ENCODE measurements at places on chromosomes 11 and 22.

- DNase-seq: no peak
Observed at GRCh38 chr22:24305260-24305692, 34.6 kb downstream of the SPECC1L start.

GRCh38 chr11:59560290-59560701 lies 49.0 kb downstream of the OR4D9 start:
- peak; percentile 68 for DNase-seq

DNA sequence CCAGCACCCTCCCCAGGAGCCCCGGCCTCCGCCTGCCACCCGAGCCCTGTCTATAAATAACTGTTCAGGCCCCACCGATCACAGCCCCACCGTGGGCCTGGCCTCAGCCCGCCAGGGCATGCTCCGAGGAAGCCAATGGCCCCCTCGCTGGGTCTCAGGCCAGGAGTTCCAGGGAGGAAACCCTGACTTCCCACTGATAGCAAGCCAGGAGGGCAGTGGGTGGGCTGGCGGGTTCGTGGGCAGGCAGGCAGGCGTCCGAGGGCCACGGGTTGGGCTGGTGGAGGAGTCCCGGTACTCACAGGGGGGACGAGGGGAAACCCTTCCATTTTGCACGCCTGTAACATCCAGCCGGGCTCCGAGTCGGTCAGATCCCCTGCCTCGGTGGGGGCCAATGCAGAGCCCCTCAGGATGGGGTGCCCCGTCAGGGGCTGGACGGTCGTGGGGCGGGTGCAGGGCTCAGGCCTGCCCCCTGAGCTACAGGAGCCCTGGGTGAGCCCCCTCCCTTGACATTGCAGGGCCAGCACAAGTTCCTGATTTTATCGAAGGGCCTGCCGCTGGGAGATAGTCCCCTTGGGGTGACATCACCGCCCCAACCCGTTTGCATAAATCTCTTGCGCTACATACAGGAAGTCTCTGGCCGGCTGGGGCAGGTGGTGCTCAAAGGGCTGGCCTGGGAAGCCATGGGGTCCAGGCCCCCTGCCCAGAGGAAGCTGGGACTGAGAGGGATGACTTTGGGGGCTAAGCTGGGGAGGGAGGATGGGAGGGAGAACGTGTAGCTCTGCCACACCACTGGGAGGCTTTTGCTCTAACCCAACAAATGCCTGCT lies at the start of gene SPI1:
Gene SPI1 (minus strand): TSS at position 538 of the 826 bp plus-strand sequence. CDS start 194 bp downstream, at position 344.
- no peak for DNase-seq

DNA sequence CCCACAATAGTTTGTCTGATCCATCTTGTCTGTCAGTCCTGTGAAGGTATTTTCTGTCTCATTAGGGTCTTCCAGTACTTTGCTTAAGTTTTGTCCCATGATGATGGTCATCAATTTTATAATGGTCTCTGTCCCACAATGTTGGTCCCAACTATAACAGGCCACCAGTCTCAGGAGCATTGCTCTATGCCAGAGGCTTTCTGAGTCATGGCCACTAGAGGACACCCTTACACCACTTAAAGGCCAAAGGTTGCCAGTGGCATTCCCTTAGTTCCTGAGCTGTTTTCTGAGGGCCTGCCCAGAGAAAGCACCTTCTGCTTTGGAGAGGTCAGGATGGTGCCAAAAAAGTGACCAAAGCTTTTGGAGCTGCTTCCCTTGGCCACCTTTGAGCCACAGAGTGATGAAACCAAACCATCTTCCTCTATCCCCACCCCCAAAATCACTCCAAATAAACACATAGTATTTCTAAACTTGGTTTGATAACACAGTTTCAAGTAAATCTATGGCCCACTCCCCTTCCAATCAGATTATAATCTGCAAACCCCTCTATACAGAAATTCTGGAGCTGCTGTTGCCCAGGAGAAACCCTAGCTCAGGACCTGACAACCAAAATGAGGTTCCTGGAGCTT lies 19.3 kb downstream of the EIF3F start:
- no peak for DNase-seq

DNA sequence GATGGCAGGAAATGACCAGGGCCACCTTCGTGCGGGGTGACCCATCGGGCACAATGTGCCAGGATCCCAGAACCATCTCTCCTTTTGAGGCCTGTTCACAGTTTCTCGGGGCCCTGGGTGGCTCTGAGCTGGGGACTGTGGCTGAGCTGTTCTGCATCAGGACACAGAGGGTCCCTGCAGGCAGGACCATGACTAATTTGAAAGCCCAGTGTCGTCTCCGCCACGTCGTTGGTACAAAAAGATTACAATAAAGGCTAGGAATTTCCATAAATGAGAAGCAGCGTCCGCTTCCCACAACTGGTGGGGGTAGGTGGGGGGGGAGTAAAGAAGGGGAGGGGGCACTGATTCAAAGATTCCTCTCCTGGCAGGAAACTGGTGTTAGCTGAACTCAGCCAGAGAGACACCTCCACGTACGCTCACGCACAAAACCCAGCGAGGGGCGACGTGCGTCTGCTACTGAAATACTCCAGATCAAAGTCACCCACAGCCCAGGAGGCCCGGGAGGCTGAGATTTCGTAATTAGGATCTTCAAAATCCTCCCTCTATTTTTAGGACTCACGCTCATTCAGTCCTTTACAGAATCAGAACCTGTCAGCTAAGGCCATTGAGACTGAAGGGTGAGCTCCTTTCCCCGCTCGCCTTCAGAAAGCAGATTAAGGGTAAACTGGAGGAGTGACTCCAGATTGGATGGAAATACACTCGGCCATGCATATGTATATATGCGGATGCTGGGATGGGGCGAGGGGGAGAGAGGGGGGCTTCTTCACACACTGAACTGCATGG lies 11.0 kb downstream of the MN1 start:
- DNase-seq: no peak

GRCh38 chr11:43950311-43950855 lies 7.9 kb downstream of the C11orf96 start:
- no peak for DNase-seq

DNA sequence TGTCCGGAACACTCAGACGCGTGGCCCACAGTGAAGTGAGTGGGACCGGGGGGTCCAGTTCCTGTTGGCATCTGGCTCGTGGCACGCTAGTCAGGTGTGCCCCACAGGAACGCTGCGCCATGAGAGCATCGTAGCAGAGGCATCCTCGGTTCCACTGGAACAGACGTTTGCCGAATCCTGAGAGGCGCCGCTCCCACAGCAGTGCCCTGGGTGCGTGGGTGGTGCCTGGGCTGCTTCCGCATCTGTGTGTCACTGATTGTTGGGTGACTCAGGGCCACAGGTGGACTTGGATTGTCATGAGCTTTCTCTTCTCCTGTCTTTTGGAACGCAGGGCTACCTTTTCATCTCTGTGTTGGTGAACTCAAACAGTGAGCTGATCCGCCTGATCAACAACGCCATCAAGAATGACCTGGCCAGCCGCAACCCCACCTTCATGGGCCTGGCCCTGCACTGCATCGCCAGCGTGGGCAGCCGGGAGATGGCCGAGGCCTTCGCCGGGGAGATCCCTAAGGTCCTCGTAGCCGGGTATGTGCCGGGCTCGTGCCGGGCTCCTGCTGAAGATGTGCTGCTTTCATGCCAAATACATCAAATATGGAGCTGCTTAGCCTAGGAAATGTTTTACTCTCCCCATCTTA lies 46.2 kb downstream of the AP2A2 start:
- DNase-seq: no peak

DNA sequence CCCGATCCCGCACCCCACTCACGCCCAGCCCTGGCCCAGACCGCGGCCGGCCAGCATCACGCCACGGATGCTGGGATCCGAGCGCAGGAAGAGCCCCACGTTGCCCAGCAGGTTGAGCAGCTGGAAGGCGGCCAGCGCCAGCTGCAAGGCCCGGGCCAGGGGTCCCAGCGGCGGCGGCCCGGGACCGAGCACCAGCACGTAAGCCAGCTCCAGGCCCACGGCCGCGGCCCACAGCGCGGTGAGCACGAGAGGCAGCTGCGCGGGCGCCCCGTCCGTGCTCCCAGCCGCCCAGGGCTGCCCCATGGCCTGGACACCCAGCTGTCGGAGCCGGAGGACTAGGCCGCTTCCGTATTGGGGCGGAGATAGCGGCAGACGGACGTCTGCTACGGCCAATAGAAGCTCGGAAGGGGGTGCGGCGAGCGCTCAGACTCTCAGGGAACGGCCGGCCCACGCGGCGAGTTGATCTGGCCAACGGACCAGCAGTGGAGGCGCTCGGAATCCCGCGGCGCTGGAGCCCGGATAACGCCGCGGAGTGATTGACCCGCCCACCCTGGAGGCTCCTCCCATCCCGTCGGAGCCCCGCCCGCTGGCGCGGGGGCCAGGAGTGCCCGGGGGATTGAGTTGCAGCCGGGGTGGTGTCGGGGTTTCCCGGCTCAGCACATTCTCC lies at the start of gene ZDHHC24:
Gene ZDHHC24 (minus strand): TSS at position 348 of the 667 bp plus-strand sequence. CDS start 45 bp downstream, at position 303.
- DNase-seq: peak; percentile 92

- no peak for DNase-seq
Observed at GRCh38 chr22:50704510-50705218, 32.0 kb downstream of the SHANK3 start.

DNA sequence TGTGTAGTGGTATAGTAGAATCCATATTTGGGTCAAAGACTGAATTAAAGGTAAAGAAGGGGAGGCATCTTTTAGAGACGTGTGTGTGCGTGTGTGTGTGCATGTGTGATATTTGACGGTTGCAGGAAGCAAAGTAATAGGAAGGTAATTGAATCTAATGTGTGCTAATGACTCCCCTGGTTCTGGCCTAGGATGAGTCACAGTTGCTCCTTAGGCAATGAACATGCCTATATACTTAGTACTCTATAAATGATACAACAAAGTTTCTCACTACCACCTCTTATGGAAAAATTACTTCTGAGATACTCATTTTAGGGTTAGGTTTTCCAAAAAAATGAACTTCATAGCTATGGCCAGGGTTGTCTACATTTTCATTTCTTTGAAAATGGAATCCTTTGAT lies 409.6 kb downstream of the GUCY1A2 start:
- DNase-seq: no peak

- DNase-seq: no peak
Observed at GRCh38 chr11:125063429-125064043, 431 bp downstream of the SLC37A2 start.

- no peak for DNase-seq
Observed at GRCh38 chr11:64071849-64072248, 36.1 kb downstream of the FLRT1 start.

DNA sequence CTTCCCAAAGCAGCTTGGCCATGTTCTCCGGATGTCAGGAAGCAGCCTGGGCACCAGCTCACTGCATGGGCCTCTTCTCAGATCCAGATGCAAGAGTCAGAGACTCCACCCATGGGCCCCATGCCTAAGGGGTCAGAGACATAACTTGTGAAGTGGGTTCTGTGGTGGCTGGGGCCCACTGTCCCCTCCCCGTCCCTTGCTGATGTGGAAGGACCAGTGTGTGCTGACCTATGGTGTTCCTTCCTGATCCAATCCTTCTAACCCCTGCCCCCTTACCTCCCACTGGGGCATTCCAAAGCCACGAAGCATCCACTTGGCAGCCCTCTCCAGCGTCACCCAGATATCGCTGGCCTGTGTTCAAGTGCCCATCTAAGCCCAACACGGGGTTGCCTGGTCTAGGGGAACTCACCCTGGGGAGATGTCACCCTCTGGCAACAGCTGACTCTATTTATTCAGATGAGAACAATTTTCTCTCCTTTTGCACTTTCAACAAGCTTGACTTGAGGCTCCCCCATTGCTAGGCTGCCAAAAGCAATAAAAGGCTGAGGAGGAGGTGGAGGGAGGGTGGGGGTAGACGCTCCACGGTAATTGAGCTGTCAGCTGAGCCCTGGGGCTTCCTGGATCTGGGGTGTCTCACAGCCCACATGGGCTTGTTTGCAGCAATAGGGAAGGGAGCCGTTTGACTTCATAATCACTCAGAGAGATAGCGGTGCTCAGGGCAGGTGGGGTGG lies 158.5 kb downstream of the ADAMTS15 start:
- DNase-seq: no peak

DNA sequence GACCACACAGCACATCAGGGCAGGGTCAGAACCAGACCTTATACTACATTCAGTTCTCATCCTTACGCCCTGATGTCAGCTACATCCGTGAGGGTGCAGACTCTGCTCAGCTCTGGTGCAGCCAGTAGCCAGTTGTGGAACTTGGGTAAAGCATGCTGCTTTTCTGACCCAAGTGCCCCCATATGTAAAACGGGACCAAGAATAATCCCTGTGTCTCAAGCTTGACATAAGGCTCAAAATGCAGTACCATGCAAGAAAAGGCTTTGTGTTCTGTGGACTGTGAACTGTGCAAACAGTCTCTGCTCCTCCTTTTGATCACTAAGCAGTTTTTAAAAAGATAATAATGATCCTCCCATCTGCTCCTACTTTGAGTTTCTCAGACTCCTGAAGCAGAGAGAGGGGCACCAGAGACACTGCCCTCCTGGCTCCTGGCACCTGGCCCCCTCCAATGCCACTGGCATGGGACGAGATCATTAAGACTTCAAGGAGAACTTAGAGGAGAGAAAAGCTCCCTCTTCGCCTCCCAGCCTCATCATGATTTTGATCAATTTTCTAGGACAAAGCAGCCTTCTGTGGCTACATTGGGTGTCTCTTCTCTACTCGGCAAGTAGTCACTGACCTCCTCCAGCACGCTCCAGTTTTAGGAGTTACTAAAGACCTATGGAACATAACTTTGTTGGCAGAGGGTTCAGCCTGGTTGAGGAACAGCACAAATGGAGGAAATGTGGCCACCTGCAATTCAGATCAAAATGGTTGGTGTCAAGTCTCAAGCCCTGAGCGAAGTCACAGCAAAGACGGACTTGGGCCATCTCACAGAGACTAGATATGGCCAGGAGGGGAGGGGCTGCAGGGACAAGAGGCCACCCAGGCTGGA lies 23.9 kb downstream of the IL10RA start:
- no peak for DNase-seq

GRCh38 chr11:116062490-116063171 lies 558.4 kb upstream of the CADM1 start:
- no peak for DNase-seq

DNA sequence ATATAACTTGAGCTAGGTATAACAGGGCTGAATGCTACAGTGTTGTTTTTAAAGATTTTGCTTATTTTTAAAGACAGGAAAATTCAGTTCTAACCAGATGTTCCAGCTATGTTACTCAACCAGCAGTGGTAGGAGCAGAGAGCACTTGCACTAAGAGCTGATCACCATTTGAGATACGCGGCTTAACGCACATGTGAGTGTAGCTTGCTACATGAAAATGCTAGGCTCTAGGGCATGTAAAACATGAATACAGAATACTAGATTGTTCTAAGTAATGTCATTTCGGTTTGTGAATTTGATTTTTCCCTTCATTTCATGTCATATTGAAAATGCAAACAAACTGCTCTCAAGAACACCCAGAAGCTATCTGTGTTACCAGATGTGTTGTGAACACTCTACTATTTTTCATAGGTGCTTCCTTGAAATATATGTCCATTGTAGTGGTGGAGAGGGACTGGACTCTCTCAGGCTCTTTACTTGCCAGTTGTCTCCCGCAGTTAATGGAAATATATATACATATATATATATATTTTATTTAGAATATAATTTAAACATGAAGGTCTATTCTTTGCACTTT lies 10.8 kb upstream of the TECTA start:
- no peak for DNase-seq
